Hematopoietic multipotent progenitor cell treated with erythropoietin and hydrocortisone succinate and interleukin-3 and kit ligand, for 8 days (in vitro differentiated cells): ENCODE measurements at places on chromosomes 12 and 14.

GRCh38 chr14:73610687-73611086 is 1.6 kb upstream of the ACOT6 start:
- DNase-seq, result no peak

- DNase-seq, result no peak
Measured at GRCh38 chr12:104150416-104150815, 12.4 kb upstream of the NFYB start.

- DNase-seq, result no peak
Measured at GRCh38 chr12:96237035-96237434, 42.9 kb downstream of the ELK3 start.

DNA sequence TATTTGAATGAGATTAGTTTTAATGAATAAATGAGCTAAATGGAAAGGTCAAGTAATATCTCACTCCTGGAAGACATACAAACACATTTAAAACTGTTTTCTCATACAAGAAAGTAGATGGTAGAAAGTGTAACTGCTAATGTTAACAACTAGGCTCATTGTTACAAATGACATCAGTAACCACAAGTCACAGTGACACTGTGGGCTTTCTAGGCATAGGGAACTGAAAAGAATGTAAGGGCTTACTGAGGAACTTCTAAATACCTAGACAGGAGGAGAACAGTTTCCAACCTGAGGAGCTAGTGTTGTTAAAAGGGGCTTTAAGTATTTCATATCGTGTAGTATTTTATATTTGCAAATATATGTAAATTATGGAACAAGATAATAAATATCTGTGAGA is 17.5 kb upstream of the ERGIC2 start:
- no peak for DNase-seq

DNA sequence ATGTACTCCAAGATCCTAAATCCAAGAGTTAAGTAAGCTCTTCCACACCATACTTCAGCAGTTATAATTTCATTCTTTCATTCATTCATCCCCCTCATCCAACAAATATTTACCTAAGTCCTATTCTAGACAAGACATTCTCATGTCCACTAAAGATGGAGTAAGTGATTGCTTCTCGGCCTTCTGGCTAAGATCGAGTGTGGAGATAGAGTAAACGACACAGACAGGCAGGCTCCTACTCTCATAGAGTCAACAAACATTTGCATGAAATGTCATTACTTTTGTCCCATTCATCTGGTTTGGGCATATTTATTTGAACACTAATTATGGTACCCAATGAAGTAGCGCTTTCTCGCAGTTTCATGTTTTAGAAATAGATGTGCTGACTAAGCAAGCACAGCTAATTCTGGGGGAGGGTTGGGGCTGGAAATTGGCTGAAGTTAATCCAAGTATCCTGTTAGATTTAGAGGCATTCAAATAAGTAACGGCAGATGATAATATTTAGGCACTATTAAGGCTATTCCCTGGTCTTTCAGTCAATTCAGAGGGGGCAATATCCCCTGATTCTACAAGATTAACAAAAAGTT is 176.5 kb downstream of the CEP128 start:
- DNase-seq, result no peak

DNA sequence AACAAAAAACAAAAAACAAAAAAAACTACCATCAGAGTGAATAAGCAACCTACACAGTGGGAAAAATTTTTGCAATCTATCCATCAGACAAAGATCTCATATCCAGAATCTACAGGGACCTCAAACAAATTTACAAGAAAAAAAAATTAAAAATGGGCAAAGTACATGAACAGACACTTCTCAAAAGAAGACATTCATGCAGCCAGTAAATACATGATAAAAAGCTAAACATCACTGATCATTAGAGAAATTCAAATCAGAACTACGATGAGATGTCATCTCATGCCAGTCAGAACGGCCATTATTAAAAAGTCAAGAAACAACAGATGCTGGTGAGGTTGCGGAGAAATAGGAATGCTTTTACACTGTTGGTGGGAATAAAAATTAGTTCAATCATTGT is 466.5 kb upstream of the ATXN7L3B start:
- DNase-seq, result no peak

DNA sequence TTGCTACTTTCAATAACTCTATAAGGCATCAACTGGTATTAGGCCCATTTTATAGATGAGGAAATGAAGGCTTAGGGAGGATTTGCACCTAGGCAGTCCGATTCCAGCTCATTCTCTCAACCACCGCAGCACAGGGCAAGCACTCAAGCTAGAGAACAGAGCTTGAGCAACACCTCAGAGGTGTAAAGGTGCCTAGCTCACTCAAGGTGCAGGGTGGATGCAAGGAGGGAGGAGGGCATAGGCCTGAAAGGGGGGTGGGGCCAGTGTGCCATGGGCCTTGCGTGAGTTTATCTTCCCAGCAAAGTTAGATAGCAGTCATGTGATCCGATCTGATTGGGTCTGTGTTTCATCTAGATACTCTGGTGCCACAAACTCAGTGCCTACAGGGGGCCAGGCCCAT is 10.2 kb upstream of the EMP1 start:
- DNase-seq, result no peak

GRCh38 chr14:21098076-21098891 is at the start of gene ZNF219:
Gene ZNF219, minus strand, starts transcription at chr14:21098655. Its CDS starts 5,064 bp downstream, at chr14:21093591.
- DNase-seq, result peak; percentile 60

DNA sequence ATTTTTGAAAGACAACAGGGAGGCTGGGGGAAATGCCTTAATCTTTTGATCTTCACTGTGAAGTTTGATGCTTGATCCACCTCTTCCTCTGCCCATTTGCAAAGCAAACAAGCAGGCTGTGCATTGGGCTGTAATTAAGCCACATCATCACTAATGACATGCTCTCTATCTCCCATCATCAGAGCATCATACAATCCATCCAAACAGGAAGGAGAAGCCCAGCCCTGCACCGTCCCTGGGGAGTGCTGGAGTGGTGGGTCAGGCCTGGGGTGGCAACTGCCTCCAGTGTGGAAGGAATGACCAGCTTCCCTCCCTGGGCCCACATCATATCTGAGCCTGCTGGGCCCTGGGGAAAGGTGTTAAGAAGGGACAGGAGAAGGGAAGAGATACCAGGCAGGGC is 6.9 kb upstream of the KRT74 start:
- no peak for DNase-seq

- no peak for DNase-seq
Measured at GRCh38 chr12:93274937-93275336, 102.8 kb upstream of the NUDT4 start.

DNA sequence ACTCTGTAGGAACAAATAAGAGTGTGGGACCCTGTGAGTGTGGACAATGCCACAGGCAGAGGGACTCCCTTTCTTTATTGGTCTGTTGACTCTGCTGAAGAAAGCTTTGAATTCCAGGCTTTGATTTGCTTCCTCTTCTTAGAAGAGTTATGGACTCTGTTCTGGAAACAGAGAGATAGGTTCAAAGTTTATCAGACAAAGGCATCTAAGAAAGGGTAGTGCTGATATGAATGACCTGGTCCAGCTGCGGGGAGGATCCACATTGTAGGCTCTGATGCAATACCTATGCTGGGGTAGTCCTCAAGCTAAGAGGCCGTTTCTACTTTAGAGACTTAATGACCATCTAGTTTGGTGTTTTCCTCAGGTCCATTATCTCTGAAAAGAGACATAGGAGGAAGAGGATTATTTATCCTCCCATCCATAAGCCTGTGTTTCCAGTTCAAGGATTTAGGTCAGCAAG is 10.7 kb upstream of the IKZF4 start:
- no peak for DNase-seq

DNA sequence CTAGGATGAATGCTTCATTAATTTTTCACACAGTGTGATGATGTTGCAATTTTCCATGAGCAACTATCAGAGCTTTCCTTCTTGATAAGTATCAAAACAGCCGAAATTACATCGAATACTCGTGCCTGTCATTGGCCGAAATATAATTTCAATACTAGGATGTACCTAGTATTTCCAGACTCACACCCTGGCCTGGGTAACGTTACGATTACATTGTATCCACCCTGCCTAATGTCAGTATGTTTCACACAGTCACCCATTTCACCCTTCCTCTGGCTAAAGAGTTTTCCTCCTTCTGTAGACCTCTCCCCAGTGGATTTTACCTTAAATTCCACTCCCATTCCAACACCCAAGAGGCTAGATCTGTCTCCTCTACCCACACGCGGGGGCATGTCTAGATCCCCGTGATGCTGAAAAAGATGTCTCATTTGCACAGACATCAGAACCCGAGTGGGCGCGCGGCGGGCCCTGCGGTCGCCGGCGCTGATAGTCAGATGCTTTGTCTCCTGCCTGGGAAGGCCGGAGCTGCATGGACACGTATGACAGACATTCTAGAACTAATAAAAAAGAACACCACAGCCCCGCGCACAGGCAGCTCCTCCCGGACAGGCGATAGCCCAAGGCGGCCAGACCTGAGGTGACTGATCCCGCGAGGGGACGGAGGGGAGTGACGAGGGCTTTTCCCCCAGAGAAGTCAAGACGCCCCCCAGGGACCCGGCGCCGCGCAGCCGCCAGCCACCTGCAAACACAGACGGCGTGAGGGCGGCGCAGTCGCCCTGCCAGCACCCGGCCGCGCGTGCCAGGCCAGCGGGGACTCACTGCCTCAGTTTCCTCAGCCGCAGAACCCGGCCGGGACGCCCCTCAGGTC is 723 bp downstream of the KIF21A start:
- peak; percentile 48 for DNase-seq

DNA sequence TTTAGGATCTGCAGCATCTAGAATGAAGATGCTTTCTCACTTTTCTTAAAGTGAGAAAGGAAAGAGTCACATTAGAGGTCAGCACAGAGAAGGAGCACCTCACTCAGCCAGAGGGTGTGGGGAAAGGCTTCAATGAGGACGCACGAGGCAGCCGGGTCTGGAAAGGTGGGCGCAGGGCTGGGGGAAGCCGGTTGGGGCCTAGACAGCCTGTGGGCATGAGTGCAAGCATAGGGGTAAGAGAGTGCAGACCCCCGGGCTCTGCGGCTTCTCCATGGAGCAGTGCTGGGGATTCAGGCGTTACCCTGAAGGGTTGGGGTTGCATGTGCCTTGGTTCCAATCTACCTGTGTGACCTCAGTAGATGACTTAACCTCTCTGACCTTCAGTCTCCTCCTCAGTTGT is 49.9 kb downstream of the KRT80 start:
- no peak for DNase-seq

DNA sequence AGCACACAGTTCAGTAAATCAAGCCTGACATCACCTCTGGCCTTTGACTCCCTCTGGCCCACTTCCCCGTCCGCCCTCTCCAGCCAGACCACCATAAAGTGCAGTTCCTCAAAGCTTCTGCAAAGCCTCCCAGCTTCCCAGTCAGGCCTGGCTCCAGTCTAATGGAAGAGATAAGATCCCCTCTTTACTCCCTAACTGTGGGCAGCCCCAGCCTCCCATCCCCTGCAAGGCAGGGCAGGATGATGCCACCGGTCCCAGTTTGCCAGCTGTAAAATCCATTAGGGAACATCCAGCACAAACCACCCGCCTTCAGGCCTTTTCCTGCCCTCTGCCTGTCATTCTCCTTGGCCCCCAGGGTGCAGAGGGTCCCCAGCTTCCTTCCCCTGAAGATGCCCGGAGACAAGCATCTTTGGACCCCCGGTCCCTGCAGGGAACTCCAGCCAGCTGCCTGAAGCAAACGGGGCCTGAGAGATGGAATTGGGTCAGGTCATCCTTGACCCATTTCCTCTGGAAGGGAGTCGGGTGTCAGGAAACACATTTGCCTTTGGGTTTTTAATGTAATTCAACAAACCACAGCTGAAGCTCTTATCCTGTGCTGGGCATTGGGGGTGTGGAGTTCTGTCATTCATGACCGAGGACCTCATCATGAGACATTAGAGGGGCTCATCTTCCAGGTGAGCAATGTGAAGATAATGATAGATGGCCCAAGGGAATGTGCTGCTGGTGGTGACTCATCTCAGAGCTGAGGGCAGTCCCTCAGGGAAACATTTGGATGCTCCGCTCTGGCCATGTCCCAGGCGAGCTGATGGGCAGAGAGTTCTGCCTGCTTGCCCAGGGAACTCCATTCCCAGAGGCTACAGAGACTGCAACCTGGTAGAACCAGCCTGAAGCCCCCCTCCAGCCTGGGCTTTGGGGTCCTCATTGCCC is 93.8 kb upstream of the CLMN start:
- DNase-seq, result no peak

DNA sequence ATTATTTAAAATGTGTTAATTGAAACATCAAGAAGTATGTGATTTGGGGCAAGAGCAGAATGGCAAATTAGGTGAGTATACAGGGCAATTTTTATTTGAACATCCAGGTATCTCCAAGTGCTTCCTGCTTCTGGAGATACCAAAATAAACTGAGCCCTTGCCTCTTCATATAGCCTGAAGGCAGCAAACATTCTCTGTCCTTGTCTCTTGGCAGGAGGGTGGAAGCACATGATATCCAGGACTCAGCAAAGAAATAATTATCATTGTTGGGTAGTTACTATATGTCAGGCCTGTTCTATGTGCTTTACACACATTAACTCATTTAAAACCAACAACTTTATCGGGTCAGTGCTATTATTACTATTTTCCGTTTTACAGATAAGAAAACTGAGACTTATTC is 12.5 kb downstream of the LIN7A start:
- no peak for DNase-seq
